ENCODE measurements at places on chromosomes 1 and 21.

- DNase-seq = no peak
Measured at GRCh38 chr1:55546553-55546952, 331.4 kb upstream of the USP24 start.

GRCh38 chr1:227996187-227996950, 10.4 kb upstream of the WNT3A start:
- DNase-seq = no peak

DNA sequence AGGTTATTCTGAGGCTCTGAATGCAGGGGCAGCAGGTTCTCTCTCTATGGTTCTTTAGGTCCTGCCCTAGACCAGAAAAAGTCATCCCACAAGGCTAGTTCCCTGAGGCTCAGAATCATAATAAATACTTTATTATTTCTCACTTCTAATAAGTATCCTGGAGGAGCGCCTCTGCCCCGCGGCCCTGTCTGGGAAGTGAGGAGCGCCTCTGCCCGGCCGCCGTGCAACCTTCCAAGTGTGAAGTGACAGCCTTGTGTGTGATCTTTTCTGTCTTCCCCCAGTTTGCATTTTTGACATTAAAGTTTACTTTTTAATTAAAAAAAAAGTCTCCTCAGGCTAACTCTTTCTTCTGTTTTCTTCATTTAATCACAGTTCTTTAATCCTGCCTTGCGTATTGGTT, 11.5 kb downstream of the AIM2 start:
- DNase-seq = no peak

- DNase-seq = no peak
Measured at GRCh38 chr1:157008502-157008901, 37.0 kb downstream of the ARHGEF11 start.

- DNase-seq = peak; percentile 37
Measured at GRCh38 chr1:9687874-9688582, 36.5 kb downstream of the PIK3CD start.

GRCh38 chr1:206944703-206945102, 1.6 kb downstream of the PIGR start:
- DNase-seq = no peak

- peak; percentile 87 for DNase-seq
Measured at GRCh38 chr21:41045534-41046268, 122.3 kb upstream of the BACE2 start.

GRCh38 chr1:39788758-39789570, at the start of gene BMP8B:
Gene BMP8B, minus strand, starts transcription at chr1:39788865. Its CDS starts 380 bp downstream, at chr1:39788485.
- DNase-seq = peak; percentile 68

DNA sequence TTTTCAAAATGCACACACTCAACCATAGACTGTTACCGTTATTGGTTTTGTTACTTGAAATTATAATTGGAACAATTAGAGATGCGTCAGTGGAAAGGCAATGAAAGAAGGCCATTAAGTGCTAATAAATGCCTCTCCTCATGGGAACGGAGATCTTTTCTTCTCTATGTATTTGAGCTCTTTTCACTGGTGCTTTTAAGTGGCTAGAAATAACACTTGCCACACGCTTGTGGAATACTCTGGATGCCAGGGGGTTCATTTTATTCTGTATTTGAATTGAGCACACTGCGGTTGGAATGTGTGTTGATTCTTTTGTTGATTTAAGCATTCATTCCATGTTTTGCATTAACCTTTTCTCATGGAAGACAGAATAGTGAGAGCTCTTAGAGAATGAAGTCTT, 68.4 kb downstream of the DNM3 start:
- DNase-seq = peak; percentile 20

DNA sequence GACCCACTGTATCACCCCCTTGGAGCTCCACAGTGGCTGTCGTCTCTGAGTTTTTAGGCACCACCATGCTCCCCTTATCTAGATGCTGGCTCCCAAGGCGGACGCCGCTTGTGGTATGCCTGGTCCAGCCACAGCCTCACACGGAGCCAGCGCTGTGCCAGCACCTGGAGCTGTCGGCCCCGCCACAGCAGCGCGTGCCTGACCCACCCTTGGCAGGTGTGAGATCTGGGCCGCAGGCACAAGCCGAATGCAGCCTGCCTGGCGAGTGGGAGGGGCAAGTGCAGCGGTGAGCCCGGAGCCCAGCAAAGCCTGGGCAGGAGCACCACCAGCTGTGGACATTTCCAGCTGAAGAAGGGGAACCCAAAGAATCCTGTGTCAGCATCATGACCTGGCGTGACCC, 91.9 kb upstream of the BACE2 start:
- DNase-seq = no peak

DNA sequence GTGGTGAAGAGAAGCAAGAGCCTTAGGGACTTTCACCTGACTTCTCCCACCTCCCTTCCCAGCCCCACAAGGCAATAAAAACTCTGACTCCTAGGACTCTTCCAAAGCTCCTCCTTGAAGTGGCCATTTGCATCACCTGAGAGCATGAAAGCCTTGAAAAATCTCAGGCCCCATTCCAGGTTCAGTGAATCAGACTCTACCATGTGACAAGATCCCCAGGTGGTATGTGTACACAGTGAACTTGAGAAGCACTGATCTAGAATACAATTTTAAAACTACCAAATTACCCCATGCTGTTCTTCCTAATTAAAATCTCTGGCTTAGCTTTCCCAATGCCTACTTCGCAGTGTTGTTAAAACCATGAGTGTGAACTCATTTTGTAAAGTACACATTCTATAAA, 195.1 kb upstream of the SAMSN1 start:
- DNase-seq = peak; percentile 16

DNA sequence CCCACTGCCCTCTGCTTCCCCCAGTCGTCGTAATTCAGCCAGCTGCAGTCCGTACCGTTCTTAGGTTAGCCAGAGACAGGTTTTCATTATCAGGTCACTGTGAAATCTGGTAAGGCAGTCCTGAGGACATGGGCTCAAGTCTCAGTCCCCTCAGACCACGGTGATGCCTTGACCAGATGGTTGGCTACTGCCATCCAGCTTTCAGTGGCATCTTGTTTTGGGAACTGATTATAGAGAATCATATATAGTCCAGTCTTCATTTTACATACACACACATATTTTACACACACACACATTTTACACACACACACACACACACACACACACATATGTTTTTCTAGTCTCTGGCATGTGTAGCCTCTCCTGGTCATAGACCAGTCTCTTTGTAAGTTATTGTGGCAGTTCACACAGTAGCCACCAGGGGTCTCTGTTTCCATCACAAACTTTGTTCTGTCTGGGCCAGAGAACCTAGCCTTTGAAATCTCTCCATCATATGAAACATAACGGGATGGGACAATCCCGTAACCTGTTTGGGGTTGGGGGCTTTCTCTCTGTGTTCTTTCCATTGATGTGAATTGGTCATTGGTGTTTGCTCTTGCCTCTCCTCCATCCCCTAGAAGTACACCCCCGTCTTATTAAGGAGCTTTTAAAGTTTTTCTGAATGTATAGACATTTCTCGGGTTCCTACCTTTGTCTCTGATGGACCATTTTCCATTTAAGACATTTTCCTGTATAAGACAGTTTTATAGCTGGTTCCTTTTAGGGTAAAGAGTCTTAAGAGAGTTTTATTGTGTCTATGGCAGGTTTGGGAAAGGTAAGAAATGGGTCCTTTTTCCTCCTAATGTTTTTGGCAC, 8.4 kb upstream of the IKBKE start:
- peak; percentile 58 for DNase-seq

GRCh38 chr1:154276797-154277196, 4.4 kb downstream of the HAX1 start:
- DNase-seq = no peak

DNA sequence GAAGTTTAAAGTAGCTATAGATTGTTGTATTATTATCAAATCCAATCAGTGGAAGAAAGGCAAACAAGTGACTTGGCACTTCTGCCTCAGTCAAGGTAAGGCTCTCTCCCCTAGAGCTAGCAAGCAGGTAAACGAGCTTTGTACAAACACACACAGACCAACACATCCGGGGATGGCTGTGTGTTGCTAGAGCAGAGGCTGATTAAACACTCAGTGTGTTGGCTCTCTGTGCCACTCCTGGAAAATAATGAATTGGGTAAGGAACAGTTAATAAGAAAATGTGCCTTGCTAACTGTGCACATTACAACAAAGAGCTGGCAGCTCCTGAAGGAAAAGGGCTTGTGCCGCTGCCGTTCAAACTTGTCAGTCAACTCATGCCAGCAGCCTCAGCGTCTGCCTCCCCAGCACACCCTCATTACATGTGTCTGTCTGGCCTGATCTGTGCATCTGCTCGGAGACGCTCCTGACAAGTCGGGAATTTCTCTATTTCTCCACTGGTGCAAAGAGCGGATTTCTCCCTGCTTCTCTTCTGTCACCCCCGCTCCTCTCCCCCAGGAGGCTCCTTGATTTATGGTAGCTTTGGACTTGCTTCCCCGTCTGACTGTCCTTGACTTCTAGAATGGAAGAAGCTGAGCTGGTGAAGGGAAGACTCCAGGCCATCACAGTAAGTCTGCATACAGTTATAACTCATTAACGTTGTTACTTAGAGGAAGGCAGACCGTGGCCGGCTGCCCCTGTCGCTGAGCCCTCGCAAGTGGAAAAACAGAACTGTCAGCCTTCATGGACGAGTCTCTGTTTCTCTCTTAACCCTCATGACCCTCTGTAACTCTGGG, at the start of gene PALMD:
PALMD (plus strand) TSS at position 415 of the 833 bp plus-strand sequence; CDS start at position 620, 205 bp downstream.
- peak; percentile 77 for DNase-seq

GRCh38 chr1:209132736-209133467, 450.6 kb upstream of the CAMK1G start:
- DNase-seq = no peak

DNA sequence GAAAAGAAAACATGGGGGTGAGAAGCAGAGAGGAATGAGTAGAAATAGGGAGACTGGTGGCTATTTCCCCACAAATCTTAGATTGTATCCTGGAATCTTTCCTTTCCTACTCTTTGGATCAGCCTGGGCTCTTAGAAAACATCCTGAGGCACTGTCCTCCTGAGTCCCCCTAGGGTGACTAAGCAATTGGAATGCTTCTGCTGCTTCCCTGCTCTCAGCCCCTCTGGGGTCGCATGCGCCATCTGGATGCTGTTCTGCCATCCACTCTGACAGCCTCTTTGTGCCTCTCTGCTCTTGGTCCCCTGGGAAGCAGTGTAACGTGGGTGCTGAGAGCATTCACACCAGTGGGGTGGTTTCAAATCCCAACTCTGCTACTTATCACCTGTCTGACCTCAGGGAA, 443.0 kb downstream of the SIPA1L2 start:
- no peak for DNase-seq

- DNase-seq = no peak
Measured at GRCh38 chr1:160826546-160826945, 30.6 kb downstream of the LY9 start.

DNA sequence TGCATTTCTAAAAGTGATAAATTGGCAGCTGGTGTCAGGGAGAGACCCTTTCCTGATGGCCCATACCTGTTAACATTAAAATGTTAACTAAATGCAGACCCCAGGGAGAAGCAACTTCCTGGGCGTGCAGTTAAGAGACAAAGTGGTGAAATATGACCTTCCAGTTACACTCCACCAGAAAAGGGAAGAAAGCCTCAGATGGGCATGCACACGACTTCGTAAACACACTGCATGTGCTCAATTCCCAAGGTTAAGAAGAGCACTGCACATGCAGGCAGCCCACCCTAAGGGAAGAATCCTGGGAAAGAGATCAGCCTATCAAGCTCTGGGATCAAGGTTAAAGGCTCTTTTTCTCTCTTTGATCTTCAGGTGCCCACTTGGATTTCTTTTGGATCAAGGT, 9.7 kb upstream of the GBP6 start:
- DNase-seq = no peak

DNA sequence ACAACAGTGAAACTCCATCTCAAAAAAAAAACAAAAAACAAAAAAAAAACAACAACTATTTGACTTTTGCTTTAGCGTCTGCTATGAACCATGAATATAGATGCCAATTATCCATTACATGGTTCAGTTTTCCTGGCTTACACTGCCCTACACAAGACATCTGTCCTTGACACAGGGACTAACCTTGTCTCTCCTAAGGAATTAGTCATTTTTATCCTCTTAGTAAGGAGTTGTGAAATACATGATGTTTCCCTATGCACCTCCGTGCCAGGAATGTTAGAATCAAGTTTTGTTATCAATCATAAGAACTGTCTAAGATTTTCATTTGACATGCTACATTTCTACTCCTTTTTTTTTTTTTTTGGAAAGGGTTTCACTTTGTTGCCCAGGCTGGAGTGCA, 241.8 kb downstream of the KIF26B start:
- DNase-seq = no peak

DNA sequence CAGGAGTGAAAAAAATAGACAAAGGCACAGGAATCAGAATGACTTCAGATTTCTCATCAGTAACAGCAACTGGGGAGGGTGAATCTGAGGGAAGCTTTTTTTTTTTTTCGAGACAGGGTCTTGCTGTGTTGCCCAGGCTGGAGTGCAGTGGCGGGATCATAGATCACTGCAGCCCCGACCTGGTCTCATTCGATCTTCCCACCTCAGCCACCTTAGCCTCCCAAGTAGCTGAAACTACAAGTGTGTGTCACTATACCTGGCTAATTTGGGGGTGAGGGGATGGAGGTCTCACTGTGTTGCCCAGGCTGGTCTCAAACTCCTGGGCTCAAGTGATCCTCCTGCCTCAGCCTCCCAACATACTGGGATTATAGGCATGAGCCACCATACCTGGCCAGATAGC, 10.7 kb downstream of the ARMH1 start:
- DNase-seq = no peak

GRCh38 chr1:166307261-166308188, 140.7 kb upstream of the FAM78B start:
- DNase-seq = peak; percentile 74

DNA sequence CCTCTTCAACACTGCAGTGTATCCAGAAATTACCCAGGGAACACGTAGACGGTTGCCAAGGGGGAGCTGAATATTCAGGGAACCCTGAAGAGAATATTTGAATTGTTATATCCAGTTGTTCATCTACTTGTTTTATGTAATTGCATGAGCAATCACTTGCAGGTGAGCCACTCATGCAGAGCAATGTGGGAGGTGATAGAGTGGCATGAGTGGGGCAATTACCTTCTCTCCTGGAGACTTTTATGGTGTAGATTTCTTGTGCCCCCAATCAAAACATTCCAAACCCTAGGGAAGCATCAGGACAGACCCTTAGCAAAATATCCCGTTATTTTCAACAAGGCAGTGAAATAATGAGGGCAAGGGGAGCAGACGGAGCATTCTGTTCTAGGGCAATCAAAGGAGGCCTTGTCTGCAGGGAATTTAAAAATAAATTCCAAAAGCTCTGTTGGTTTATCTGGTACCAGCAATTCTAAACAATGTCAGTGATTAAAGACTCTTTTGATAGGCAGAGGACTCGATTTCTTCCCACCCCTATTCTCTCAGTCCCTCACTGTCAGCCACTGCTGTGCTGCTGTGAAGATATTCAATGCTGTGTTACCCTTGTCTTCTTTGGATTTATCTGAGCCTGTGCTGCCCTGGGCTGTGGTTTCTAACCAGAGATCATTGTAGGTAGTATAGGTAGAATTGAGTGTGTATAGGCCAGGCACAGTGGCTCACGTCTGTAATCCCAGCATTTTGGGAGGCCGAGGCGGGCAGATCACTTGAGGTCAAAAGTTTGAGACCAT, 180.2 kb upstream of the MAP1LC3C start:
- DNase-seq = peak; percentile 38

- DNase-seq = no peak
Measured at GRCh38 chr1:17339521-17339920, 31.5 kb downstream of the PADI4 start.

- no peak for DNase-seq
Measured at GRCh38 chr1:69411617-69412016, 156.1 kb upstream of the LRRC7 start.

Measured in NCI-H1105 treated with DMSO at 0.1 percent for 48 hours (cell line).